ENCODE measurements at places on chromosomes 1 and 21.

DNA sequence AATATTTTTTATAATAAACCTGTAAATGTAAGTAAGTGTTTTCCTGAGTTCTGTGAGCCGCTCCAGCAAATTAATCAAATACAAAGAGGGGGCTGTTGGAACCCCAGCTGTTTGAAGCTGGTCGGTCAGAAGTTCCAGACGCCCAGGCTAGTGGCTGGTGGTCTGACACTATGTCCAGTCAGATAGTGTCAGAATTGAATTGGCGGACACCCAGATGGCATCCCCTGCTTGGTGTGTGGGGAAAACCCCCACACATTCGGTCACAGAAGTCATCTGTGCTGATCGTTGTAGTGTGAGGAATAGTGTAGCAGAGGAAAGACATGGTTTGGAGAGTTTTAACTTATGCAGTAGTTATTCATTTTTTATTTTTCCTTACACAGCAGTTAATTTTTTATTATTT, 32.4 kb downstream of the TBCE start:
- no peak for DNase-seq

- no peak for DNase-seq
These were observed 725.3 kb upstream of the NCAM2 start for GRCh38 chr21:20272791-20273362.

DNA sequence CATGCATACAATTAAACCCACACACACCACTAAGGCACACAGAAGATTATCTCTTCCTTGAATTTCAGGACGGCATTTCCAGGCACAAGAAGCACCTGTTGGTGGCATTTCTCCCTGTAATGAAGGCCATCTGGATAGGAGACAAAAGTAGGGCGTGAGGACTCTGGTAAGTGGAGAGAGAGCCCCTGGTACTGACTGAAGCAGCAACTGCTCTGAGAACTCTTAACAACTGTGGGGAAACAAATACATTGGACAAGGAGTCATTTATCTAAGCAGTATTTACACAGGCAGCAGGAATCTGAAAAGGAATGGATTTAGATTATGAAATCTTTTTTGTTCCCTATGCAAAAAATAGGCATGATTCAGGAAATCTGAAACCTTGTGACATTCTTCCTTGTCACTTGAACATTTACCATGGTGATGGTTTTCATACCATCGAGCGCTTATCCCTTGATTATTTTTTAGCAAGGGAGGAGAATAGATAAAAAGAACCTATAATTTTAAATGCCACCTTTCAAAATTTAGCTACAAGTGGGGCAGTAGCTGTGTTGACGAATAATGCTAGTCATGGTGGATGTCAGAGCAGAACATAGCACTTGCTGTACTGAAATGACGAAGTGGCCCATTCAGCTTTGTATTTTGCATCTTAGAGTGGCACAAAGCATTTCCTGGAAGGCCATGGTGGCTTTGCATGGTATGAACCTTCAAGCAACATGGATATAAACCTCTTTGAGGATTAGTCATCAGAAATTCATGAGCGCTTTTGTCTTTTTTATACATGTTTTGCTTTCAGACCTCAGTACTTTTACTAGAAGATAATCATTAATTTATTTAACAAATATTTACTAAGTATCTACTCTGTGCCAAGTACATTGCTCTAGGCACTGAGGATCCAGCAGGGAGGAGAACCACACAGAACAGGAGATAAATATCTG, 362.0 kb downstream of the ADGRL2 start:
- DNase-seq = no peak

- DNase-seq = no peak
These were observed 114.5 kb downstream of the DSCAM start for GRCh38 chr21:40732253-40733023.

DNA sequence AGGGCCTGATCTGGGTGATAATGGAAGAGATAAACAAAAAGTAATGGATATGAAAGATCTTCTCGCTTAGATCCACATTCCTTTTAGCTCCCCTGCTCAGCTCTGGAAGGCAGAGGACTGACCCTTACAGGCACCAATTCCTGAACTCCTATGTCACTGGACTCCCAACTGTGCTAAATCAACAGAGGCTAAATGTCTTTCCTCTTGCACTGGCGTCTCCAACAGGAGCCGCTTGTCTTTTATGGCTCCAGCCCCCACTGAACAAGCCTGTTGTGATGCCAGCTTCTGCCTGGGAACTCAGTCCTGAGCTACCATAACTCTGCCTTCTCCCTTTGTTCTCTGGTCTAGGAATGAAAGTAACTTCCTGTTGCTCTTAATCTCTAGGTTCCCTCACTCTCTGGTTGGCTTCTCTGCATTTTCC, 142.1 kb upstream of the COL11A1 start:
- no peak for DNase-seq

DNA sequence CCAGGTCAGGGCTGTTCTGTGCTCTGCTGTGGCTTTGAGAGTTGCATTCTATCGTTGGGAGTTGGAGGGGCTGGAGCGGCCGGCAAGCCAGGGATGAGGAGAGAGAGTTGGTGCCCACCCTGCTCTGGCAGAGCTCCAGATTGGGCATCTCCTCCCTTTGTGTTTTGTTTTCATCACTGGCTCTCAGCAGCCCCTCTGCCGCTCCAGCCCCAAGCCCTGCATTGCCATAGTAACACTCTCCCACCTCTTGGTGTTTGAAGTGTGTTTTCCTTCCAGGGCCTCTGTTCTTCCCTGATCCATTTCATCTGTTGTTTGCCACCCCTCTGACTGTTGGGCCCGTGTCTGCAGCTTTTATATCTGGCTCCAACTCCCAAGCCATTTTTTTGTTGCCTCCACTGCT, 152.7 kb downstream of the URB2 start:
- DNase-seq = no peak

DNA sequence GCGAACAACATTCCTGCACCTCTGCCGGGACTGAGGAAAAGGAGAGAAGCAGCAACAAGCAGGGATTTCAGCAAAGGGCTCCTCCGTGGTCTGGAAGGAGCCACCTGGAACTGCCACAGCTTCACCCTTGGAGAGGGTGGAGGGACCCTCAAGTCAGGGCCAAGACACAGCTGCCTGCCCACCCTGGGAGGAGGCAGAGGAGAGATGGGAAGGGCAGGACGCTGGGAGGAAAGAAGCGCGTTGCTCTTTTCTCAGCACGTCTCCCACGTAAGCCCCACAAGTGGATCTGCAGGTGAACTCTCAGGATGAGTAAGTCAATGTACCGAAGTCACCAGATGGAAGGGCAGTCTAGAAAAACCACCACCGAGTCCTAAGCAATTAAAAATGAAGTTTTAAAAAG, 39.6 kb downstream of the SLC19A1 start:
- no peak for DNase-seq

DNA sequence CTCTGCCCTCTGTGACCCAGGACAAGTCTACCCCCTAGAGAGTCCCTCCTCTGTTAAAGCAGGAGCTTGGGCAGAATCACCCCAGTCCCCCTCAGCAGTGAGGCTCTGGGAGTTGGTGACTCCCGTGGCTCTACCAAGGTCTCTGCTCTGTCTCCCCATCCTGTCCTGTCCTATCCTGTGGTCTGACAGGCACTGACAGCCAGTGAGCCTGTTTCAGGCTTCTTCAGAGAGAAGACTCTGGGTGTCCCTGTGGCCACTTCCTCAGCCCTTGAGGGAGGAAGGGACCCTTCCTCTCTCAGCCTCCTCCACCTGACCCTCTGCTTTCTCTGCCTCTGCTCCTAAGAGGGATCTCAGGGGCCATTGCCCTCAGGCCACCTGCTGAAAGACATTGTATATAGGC, 148.7 kb downstream of the FCRL5 start:
- DNase-seq = no peak

GRCh38 chr1:177256153-177257075, 85.7 kb downstream of the BRINP2 start:
- DNase-seq = peak; percentile 73

Measured in NCI-H526 treated with DMSO at 0.1 percent for 48 hours (cell line).